T-helper 17 cell (primary cell): ENCODE measurements at places on chromosomes 2 and 18.

GRCh38 chr2:138507267-138507666, 5.7 kb downstream of the SPOPL start:
- no peak for DNase-seq

DNA sequence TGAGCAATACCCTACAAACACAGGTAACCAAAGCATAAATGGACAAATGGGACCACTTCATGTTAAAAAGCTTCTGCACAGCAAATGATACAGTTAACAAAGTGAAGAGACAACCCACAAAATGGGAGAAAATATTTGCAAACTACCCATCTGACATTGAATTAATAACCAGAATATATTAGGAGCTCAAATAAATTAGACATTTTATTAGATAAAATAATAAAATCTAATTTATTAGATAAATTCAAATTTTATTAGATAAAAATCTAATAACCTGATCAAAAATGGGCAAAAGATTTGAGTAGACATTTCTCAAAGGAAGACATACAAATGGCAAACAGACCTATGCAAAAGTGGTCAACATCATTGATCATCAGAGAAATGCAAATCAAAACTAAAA, 35.8 kb upstream of the KCNH7 start:
- DNase-seq: no peak

DNA sequence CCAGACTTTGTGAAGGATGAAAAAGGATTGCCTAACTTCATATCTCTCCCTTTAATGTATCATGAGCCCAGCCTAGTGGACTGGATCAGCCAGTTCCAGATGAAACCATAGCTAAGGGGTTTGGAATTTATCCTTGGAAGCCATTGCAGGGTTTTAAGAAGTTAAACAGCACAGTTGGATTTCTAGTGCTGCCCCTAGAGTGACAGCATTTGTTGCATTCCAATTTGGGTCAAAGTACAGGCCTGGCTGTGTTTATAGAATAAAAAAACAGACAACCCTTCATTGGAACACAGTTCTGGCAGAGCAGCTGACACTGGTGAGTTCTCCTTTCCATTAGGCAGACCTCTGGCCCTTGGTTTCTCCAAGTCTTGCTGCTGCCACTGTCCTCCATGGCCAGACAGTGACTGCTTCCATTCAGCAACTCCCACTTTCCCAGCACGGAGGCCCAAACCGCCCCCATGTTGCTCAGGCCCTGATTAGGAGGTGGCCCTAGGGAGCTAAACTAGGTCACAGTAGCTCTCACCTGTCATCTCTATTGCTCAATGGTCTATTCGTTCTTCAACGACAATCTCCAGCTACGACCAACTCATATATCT, 8.0 kb downstream of the GPR39 start:
- DNase-seq: no peak

DNA sequence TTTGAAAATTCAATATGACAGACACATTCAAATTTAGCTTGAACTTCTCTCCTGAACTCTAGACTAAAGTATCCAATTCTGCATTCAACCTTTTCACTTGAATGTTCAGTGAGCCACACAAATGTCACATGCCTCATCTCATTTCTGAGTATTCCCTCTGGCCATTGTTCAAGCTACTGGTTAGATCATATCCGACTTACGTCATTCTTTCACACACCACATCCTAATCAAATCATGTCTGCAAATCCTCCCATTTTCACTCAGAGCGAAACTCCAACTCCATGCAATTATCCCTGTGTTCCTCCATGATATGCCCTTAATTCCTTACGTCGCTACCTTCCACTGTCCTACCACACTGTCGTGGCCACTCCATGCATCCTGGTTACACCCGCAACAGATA, 425.1 kb downstream of the CBLN2 start:
- DNase-seq: no peak

GRCh38 chr2:137924019-137924418, 40.3 kb upstream of the HNMT start:
- DNase-seq: no peak

DNA sequence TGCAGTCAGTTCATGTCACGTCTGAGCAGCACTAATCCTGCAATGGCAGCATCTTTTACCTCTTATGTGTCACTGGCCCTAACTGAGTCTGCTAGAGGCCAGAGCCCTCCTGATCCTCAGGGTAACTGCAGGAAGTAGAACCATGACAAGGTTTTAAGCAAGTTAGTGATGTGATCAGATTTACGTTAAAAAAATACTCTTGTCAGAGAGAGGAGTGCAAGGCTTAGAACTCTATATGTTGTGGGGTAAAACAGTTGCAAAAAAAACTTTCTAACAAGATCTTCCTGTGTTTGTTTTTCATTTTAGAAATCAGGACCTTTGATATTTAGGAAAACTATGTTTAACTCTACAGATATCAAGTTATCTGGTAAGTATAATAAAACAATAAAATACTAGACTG, 4.6 kb downstream of the TMEM87B start:
- DNase-seq: no peak

- no peak for DNase-seq
These were observed 65.4 kb downstream of the DTNA start for GRCh38 chr18:34775461-34775860.

GRCh38 chr2:156489750-156490465, 53.7 kb downstream of the GPD2 start:
- no peak for DNase-seq

DNA sequence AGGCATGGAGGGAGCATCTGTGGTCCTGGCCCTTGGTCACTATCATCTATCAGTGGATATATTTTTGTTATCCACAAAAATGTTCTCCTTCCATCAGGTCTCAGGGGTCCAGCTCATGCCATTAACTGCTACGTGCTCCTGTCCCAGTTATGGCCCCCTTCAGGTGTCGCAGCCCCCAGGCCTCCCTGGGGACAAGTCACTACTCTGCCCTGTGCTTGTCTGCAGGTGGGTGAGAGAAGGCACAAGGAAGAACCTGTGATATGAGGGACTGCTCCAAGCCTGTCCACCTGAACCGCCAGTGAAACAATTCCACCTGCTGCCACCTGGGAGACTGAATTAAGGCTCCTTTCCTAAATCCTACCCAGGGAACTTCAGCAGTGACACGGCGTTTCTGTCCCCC, 229.6 kb upstream of the ID2 start:
- no peak for DNase-seq

GRCh38 chr2:205852457-205852856, 170.2 kb downstream of the NRP2 start:
- DNase-seq: no peak

- no peak for DNase-seq
These were observed 73.2 kb upstream of the MYL1 start for GRCh38 chr2:210388148-210388547.

GRCh38 chr2:216606551-216607276, 26.5 kb upstream of the IGFBP2 start:
- DNase-seq: no peak

- no peak for DNase-seq
These were observed 673.1 kb upstream of the VRK2 start for GRCh38 chr2:57373530-57373929.

GRCh38 chr2:58427572-58428095, 186.5 kb upstream of the FANCL start:
- no peak for DNase-seq

DNA sequence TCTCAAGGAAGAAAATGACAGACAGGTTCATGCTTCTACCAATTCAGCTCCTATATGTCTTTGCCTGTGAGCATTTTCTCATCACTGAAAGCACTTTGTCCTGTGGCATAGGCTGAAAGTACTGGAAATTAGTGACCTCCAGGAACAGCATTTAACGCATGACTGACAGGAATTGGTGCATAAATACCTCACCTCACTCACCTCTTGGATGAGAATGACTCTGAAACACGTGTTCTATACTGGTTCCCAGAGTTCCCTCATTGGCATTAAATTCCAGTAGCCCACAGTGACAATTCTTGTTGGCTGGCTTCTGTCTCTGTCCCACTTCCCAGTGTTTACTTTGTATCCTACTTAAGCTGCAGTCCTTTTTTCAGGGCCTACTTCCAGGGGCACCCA, 83.4 kb upstream of the MAPRE2 start:
- no peak for DNase-seq

GRCh38 chr2:157827377-157827776, 48.8 kb downstream of the ACVR1 start:
- DNase-seq: no peak

DNA sequence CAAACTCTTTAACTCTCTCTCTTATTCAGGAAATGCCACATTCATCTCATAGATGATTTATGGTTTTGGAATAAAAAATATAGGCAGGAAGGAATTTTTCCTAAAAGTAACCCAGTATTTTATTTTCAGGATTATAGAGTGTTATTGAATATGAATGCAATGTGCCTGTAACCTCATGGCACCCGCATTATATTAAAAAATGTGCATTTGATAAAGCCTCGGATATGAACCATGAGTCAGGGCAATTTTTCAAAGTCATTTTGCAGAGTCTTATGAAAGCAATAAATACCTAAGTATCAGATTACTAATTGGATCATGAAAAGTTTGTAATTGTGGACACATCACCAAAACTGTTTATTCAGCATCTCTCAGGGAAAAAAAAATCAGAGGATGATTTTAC, 573.8 kb downstream of the TSN start:
- DNase-seq: no peak

DNA sequence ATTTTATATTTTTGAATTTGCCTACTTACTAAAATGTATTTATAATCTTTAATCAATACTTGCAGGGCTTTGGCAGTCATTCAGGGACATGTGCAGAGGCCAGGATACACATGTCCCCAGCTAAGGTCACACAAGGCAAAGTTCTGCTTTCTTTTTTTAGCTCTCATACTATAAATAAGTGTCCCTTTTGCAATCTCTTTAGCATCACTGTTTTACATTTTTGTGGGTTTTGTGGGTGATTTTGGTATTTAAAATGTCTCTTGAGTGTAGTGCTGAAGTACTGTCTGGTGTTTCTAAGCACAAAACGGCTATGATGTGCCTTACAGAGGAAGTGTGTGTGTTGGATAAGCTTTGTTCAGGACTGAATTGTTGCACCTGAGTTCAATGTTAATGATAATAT, 309.0 kb upstream of the GULP1 start:
- no peak for DNase-seq

DNA sequence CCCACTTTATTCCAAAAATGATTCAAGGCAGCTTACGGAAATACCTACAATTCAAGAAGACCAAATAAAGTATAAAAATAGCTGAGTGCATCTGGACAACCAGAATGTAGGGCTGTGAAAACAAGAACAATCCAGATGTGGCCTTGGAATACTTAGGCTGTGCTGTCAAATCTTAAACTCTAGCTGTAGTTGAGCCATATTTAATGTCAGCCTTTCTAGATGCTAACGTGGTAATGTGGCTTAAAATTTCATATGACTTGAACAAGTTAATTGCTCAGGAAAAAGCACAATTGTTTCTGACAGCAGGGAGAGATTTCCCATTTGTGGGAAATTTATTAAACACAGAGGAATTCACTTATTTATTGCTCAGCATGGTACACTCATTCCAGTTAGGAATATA, 14.6 kb upstream of the NAPG start:
- DNase-seq: no peak
